Activated naive CD8-positive, alpha-beta T cell treated with anti-CD3 and anti-CD28 coated beads, Interleukin-2, amount 10 ng/mL, durations not matched to agents 7 days and 5 days (primary cell): ENCODE measurements at places on chromosomes 4 and X.

- no peak for DNase-seq
Measured at GRCh38 chrX:65253817-65254216, 277.6 kb upstream of the ZC4H2 start.

GRCh38 chr4:4574792-4575191 is 32.9 kb upstream of the STX18 start:
- no peak for DNase-seq

GRCh38 chr4:68271851-68272357 is 26.4 kb upstream of the TMPRSS11B start:
- peak; percentile 28 for DNase-seq

DNA sequence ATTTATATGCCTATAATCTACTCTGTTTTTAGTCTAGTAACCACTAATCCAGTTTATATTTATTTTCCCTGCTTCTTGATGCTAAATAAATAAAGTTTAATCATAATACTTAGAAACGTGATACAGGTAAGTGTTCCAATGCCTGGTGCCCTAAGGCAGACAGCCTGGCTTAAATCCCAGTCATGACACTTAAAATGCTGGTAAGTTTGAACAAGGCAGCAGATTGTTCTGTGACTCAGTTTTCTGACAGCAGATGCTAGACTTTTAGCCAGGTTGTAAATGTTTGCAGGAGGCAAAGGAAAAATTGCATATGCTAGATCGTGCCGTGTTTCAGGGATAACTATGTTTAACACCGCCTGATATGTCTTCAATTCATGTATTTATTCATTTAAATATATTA is 2661.6 kb downstream of the PCDH7 start:
- DNase-seq = no peak
